Brain microvascular endothelial cell (primary cell): ENCODE measurements at places on chromosomes 7 and 10.

DNA sequence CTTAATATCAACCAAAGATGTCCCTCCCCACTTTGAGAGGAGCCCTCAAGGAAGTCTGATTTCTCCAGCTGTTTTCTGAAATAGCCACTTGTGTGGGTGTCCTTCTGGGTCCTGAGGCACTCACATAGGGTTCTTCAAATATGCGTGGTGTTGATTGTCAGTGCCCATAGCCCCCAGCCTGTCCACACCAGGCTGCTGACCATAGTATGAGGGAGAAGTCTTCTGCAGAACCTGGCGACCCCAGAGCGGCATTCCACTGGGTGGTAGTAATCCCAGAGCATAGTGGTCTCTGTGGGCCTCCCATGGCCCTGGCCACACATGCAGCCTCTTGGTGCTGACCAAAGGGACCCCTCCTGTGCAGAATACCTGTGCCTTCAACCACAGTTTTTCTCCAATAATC lies 82.7 kb upstream of the MACROH2A2 start:
- no peak for DNase-seq

DNA sequence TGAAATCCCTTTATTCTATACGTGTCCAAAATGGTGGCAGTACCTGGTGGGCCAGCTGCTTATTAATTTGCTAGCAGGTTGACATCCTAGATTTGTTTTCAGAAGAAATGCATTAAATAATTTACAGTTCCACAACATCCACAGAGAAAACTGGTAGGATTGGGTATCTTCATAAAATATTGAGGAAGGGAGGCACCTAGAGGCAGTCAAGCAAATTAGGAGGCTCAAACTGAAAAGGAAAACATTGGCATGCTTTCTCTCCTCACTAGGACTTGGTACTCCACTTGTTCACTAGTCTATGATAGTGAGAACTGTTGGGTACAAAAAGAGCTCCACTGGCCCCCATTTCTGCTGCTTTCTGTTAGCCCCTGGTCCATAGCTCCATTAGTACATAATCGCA lies 18.3 kb upstream of the LRGUK start:
- no peak for DNase-seq

DNA sequence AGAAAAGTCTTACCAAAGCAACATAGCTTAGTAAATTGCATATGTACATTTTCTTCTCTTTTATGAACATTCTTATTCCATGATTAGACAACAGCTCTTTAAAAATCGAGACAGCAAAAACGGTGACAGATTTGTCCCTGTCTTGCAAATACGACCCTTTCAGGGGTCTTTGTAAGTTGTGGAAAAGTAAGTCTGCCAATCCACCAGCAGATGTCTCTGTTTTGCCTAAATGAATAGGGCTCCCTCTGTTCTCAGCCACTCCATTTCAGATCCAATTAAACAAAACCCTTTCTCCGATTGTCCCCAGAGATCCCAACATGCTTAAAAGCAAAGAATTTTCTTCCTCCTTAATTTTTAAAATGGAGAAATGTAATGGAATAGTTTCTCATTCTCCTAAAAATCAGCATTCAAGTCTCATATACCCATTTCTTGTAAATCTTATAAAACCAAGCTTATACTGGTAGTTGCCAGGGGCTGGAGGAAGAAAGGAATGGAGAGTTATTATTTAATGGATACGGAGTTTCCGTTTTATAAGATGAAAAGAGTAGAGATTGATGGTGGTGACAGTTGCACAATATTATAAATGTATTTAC lies 61.0 kb upstream of the NFE2L3 start:
- peak; percentile 43 for DNase-seq

DNA sequence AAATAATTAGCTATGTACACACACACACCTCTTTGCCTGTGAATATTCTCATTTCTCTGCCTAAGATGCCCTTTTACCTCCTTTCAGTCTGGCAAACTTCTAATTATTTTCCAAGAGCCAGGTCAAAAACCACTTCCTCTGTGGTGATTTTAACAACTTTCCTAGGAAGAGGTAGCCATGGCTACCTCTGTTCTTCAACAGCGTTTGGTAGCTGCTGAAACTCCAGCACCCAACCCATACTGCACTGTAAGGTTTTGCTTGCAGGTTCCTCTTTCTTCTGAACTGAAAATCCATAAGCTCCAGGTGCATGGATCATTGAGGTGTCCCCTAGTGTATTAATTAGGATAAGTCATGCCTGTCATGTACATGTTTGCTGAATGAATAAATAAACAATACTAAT lies 25.6 kb downstream of the NRCAM start:
- DNase-seq: no peak

- DNase-seq: no peak
Measured at GRCh38 chr7:55078465-55079372, 59.9 kb downstream of the EGFR start.

GRCh38 chr10:68077026-68077425 lies 1.9 kb upstream of the HERC4 start:
- DNase-seq: no peak

DNA sequence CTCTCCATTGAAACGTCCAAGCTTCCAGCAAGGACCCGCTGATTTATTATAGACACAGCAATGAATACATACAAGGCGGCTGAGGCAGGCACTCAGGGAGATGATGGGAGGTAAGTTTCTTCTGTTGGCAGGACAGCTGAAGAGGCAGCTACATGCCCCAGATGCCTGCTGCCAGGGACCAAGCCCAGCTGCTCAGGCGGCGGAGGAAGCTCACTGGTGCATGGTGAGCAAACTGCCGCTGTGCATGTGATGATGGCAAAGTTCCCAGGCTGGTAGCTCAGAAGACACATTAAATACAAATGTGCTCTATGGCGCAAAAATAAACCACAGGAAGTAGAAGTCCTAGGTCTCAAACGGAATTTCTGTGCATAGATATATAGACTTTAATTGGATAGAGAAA lies 2.3 kb downstream of the DNTT start:
- DNase-seq: no peak

DNA sequence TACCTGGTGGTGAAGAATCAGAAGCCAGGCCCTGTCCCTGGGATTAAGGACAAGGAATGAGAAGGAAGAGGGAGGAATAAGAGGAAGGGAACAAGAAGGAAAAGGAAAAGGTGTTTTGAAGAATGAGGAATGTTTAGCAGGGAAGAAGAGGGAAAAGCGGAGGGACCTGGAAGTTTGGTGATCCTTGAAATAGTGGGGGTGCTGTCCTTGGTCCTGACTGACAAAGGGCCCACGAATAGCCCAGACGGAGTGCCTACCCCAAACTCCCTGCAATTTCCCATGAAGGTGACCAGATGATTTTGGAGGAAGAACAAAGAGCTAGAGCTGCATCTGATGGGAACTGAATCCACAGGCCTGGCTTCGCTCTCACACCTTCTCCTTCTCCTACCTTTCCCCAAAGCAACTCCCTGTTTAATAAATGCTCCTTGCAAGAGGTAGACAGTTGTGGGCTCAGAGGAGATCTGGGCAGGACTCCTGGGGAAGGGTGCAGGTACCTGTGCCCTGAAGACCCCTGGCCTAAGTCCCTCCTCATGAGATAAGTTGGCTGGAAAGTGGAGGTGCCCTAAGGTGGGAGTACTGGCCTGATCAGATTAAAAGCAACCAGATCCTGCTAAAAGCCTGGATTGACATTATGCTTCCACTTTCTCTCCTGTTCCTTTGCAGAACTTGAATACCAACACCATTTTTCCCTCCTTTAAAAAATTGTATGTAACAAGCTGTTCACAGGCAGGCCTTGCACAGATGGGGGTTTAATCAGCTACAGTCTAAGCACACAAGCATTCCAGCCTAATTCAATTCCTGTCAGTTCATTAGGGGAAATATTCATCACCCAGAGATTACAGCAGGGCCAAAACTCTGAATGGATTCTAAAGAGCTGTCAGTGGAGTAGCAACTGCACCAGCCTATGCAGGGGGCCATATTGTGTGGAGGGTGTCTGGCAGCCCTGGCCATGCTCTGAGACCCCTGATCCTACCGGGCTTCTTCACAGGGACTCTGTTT lies 19.4 kb downstream of the KAZALD1 start:
- no peak for DNase-seq

DNA sequence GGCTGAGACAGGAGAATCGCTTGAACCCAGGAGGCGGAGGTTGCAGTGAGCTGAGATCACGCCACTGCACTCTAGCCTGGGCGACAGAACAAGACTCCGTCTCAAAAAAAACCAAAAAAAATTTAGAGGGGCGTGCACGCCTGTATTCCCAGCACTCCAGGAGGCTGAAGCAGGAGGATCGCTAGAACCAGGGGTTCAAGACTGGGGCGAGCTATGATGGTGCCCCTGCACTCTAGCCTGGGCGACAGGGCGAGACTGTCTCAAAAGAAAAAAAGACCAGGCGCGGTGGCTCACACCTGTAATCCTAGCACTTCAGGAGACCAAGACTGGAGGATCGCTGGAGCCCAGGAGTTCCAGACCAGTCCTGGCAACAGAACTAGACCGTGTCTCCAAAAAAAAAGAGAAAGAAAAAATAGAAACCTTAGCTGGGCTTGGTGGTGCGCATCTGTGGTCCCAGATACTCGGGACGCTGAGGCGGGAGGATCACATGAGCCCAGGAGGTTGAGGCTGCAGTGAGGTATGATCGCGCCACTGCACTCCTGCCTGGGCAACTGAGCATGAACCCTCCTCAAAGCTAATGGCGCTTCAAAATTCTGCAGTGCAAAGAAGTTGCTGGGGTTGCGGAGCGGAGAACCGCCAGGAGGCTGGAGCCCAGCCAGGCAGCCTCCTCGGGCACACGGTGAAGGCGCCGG lies 382 bp upstream of the MBLAC1 start:
- DNase-seq: no peak

GRCh38 chr10:74453169-74453568 lies 302.1 kb downstream of the ADK start:
- no peak for DNase-seq

- DNase-seq: no peak
Measured at GRCh38 chr10:53909791-53910190, 891.2 kb downstream of the PCDH15 start.

- peak; percentile 71 for DNase-seq
Measured at GRCh38 chr10:103244666-103245271, 918 bp upstream of the RPEL1 start.

- DNase-seq: peak; percentile 91
Measured at GRCh38 chr10:34290412-34291081, 524.5 kb downstream of the PARD3 start.

- no peak for DNase-seq
Measured at GRCh38 chr7:1923409-1924257, 253.6 kb downstream of the ELFN1 start.

DNA sequence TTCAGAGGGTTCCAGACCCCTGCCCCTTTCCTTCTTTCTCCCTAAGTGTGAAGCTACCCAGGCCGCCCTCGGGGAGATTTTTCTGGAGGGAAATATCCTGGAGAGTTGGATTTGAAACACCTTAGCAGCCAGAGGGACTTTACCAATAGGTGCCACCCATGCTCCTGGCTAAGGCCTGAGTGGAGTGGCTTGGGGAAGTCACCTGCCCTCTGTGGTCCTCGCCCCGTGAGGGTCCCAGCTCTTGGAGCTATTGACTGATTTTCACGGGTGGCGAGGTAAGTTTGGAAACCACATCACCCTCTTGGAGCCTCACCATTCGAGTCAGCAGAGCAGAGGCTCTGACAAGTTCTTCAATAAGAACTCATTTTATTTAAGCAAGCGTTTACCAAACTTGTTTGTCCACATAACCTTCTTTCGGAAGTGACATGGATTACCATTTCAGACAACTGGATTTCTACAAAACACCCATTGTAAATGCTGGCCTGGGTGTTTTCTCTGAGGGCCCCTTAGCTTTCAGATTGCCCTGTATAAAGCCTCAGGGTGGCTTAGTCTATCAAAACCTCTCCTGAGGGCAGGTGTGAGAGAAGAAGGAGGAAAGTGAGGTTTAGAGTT lies 20.4 kb downstream of the AQP1 start:
- no peak for DNase-seq

DNA sequence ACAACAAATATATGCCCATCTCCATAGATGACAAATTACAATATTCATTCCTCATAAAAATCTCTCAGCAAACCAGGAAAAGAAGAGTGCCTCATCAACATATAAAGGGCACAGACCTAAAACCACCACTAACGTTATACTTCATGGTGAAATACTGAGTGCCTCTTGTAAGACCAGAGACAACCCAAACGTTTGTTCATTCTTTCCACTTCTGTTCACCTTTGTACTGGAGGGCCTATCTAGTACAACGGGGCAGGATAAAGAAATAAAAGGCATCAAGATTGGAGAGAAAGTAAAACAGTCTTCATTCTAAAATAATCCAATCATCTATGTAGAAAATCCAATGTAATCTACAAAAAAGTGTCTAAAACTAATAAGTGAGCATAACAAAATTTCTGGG lies 79.1 kb downstream of the LARP4B start:
- no peak for DNase-seq

GRCh38 chr10:412109-412508 lies 276.9 kb downstream of the ZMYND11 start:
- DNase-seq: no peak
